ENCODE measurements at places on chromosomes 7 and 10.

- DNase-seq = peak; percentile 46
Observed at GRCh38 chr10:6642876-6643275, 62.8 kb upstream of the PRKCQ start.

DNA sequence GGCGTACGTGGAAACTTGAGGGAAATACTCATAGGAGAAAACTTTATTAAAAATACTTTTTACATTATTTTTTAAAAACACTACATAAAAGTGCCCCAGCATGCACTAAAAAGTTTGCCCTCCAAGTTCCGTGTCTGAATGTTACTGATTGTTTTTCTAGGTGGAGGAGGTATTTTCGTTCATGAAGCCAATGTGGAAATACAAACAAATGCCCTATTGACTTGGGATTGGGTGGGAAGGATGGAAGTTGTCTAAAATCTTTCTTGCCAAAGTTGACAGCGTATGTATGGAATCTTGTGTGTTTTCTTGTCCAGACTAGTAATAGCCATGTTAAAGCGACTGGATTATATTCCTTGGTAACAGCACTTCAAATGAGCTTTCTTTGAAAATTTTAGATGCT, 1.2 kb downstream of the PROSER2 start:
- DNase-seq = no peak

- no peak for DNase-seq
Observed at GRCh38 chr10:122280156-122280555, 9.1 kb downstream of the BTBD16 start.

- no peak for DNase-seq
Observed at GRCh38 chr10:124119946-124120345, 26.5 kb upstream of the CHST15 start.

DNA sequence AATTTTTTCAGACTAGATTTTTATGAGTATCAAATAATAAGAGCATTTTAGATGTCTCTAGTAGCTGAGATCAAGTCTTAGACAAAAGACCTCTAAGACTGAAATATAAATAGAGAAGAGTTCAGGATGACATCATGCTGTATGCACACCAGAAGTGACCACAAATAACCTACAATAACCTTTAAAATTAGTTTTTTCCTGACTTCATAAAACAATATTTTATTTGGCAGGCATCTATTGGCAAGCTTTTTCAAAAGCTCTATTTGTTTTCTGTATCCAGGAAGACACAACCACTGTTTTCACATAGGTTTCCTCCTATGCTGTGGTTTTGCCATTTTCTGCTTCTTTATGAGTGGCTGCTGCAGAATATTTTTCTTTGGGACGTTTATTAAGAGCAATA, 359.1 kb downstream of the CRPPA start:
- no peak for DNase-seq

DNA sequence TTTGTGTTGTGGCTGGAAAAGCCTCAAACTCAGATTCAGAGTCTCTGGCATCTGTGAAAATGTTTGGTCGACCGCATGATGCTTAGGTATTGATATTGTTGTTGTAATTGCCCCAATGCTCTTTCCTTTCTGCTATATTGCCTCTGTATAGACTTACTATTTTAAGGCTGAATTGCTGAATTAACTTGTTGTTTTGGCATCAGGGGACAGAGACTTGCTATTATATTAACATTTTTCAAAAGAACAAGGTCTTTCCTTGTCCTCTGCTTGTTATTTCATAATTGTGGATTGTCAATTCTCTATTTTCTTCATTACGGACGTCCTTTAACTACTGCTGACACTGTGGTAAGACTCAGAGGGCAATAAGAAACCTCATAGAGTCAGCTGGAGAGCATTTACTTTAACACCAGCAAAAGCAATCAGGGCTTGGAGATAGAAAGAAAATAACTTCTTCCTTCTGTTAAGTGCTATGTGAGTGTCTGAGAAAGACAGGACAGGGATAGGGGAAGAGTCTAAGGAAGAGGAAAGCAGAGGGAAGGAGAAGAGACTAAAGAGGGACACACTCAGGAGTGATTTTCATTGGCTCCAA, 17.6 kb downstream of the CPED1 start:
- no peak for DNase-seq

DNA sequence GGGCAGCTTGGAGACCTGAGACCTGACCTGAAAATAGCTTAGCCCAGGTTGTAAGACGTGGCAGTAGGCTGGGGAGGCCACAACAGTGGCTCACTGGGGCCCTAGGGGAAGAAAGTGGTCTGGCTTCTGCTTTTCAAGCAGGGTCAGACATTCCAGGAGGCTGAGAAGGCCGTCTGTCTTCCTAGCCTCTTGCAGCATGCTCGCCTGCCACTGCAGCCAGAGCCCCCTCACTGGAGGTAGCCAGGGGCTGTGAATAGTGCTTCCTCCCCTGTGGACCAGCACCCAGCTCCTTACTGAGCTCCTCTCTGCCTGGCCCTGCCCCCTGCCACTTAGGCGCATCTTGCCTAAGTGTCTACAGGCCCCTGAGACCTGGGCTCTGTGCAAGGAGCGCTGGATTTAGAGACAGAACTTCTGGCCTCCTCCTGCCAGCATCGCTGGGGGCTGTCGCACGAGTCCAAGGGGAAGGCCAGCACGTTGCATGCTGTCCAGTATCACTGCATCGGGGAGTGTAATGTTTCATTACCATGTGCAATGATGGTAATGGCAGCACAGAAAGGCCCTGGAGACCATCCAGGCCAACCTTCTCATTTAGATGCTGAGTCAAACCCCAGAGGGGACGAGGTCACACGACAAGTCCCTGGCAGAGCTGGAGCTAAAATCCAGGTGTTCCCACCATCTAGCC, 12.7 kb downstream of the ZMIZ1 start:
- DNase-seq = no peak

DNA sequence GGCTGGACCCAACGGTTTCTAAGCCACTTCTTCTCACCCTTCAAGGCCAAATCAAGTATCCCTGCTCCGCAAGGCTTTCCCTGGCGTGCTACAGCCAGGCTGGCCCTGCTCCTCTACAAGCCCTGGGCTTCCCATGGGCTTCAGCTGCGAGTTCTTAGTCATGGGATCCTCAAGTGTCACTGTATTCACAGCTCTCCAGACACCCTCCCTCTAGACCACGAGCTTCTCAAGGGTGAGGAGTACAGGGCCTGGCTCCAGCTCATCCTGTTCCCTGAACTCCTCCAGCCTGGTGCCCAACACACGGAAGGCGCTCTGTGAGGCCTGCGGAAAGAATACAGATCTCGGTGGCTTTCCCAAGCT, 38.8 kb downstream of the FAM53B start:
- DNase-seq = no peak

DNA sequence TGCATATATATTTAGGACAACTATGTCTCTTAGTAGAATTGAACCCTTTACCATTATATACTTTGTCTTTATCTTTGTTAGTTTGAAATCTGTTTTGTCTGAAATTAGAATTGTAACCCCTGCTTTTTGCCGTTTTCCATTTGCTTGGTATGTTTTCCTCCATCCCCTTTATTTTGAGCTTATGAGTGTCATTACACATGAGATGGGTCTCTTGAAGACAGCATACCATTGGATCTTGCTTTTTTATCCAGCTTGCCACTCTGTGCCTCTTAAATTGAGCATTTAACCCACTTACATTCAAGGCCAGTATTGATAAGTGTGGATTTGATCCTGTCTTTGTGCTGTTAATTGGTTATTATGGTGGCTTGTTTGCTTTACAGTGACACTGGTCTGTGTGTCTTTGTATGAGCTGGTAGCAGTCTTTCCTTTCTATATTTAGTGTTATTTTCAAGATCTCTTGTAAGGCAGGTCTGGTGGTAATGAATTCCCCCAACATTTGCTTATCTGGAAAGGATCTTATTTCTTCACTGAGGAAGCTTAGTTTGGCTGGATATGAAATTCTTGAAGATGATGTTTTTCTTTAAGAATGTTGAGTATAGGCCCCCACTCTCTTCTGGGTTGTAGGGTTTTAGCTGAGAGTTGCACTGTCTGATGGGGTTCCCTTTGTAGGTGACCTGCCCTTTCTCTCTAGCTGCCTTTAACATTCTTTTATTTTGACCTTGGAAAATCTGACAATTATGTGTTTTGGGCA, 149.5 kb downstream of the AHR start:
- DNase-seq = no peak

- no peak for DNase-seq
Observed at GRCh38 chr10:71209731-71210541, 2.4 kb upstream of the UNC5B start.

- DNase-seq = no peak
Observed at GRCh38 chr7:43492896-43493295, 90.0 kb upstream of the STK17A start.

GRCh38 chr7:81501220-81501619, 268.6 kb downstream of the HGF start:
- no peak for DNase-seq

GRCh38 chr7:137909042-137909441, 62.3 kb upstream of the DGKI start:
- no peak for DNase-seq

DNA sequence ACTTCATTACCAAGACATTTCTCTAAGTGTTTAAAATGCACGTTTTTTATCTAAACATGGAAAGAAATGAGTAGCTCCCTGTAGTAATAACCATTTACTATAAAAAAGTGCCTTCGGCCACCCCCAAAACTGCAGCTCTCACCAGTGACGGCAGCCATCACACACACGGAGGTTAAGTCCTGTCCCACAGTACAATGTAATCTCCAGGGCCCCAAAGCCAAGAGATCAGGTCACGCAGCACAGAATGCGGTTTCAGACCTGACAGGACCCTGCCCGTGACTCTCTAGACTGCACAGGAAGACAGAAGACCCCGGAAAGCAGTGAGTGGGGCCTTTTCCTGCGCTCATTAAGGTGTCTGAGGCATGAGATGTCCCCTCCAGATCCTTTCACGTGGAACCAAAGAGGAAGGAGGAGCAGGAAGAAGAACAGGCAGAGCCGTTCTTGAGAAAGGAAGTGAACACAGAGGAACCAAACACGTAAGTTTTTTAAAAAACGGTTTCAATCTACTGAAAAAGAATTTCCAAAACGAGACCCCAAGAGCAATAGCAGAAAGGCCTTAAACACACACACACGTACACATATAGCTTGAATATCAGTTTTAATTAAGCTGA, 125.7 kb downstream of the ZMYND11 start:
- no peak for DNase-seq

DNA sequence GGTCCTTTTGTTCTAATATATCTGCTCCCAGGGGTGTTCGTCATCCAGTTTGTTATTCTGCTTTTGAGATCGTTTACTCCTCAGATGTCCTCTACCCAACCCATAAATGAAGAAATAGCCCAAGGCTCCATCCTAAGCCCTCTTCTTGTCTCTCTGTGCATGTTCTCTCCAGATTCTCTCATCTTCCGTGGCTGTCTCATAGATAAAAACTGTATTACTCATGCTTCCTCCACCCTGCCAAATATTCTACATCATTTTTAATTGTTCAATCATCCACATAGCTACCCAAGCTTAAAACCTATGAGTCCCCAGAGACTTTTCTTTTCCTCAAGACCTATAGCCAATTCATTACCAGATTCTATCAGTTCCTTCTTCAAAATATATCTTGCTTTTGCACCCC, 44.9 kb downstream of the CAV1 start:
- DNase-seq = no peak

DNA sequence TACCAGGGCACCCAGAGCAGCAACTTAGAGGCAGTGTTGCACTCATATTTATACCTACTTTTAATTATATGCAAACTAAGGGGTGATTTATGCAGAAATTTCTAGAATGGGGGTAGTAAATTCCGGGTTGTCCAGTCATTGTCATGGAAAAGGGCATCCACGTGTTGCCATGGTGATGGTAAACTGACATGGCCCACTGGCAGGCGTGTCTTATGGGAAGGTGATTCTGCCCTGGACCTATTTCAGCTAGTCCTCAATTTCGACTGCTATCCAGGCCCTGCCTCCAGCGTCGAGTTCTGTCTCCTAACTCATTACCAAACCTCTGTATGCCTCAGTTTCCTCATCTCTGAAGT, 12.8 kb downstream of the SNX8 start:
- DNase-seq = no peak

- no peak for DNase-seq
Observed at GRCh38 chr10:69048103-69048502, 39.8 kb upstream of the SRGN start.

DNA sequence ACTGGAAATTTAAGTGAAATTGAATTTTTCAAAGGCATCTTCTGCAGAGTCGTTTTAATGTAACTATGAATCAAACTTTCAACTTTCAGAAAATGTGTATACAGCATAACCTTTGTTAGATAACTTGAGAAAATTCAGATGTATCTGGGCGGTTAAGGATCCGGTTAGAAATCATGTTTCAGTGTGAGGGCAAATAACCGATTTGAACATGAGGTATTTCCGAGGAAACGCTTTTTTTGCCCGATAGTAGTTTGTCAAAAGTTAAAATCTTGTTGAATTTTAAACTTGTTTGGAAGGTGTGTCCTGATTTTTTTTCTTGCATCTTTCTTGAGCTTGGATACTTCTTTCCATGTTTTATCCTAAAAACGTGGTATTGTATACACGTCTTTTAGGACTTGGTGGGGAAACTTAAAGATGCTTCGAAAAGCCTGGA, 1.3 kb upstream of the BMI1 start:
- no peak for DNase-seq

DNA sequence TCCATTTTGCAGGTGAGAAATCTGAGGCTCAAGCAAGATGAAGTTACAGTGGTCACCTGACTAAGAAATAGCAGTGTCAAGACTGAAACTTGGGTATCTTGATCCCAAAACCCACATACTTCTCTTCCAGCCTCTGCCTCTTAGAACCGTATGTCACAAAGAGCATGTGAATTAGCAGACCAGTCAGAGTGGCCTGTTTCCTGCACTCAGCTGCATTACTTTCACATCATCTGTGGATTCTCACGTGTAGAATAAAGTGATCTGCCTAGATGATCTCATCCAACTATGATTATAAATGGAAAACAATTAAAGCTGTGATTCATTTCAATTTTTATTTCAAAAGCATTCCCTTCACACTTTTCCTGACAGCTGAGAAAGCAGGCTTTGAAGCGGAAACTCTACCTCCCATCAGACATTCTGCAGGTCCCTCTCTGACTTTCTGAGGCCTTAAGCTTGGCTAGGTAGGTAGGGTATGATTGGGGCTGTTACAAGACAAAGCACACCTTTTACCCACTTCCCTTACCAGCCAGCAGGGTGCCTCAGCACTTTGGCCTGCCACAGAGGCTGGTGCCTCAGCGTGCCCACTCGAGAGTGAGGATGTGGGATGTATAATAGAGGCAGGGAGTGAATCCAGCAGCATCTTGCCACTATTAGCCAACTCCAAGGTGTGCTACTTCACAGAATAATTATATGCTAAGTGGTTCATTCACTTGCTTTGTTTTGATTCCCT, 70.2 kb upstream of the PDE1C start:
- no peak for DNase-seq

DNA sequence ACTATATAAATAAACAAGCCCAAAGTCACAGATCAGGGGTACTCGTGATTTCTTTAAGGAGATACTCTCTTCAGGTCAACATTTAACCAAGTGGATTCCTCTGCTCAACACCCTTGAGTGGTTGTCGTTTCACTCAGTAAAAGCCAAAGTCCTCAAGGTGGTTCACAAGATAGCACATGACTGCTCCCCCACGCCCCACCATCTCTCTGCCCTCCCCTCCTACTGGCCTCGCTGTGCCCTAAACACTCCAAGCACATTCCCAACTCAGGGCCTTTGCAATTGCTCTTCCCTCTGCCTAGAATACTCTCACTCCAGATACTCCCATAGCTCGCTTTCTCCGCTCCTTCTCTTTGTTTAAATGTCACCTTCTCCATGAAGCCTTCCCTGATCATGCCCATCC, 72.1 kb upstream of the FHIP2A start:
- DNase-seq = no peak

GRCh38 chr7:108345710-108346336, 110.4 kb downstream of the NRCAM start:
- DNase-seq = no peak

Measured in T-helper 1 cell (primary cell).